Jurkat, Clone E6-1 (cell line): ENCODE measurements at places on chromosomes 5 and 9.

GRCh38 chr9:1870915-1871314 is 144.2 kb upstream of the SMARCA2 start:
- DNase-seq: no peak

GRCh38 chr5:116651653-116652052 is 77.0 kb upstream of the SEMA6A start:
- DNase-seq: no peak

DNA sequence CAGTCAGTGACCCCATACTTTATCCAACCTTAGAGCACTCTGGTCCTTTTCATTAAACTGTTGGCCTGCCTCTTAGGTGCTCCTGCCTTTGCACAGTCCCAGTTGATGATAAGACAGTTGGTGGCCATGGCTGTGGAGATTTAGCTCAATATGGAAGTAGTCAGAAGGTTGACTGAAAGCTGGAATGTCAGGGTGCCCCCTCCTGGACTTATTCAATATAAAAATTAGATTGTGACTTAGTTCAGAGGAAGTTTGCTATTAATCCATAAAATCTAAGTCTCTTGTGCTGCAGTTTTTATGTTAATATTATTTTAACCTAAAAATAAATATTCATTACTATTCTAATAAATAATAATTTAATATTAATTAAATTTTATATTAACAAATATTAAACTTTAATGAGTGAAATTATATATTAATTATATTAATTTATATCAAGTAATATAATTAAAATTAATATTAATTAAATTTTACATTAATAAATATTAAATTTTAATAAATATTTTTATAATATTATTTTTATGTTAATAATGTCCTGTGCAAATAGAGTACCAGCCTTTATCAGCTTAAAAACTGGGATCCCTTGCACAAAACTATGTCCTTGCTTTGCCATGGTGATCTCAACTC is 77.7 kb upstream of the ADAMTSL1 start:
- no peak for DNase-seq

- DNase-seq: no peak
Observed at GRCh38 chr9:129569502-129570449, 51.1 kb downstream of the C9orf50 start.

GRCh38 chr9:109793921-109794320 is 13.9 kb downstream of the PALM2AKAP2 start:
- DNase-seq: no peak

GRCh38 chr9:134735441-134736175 is 94.0 kb downstream of the COL5A1 start:
- no peak for DNase-seq

DNA sequence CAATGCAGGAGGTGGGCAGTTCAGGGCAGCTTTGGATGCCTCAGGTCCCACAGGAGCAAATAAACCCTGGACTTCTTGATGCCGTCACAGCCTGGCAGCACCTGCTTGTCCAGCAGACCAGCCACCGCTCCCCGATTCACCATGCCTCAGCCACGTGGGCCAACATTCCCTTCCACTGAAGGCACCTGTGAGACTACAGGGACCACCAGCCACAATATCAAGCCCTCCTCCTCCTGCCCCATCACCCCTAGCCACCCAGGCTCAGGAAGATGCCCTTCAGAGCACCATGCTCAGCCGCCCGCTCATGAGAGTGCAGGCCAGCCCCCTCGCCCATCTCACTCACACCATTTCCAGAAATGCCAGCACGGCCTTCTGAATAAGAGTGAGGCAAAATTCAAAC is 234.7 kb downstream of the SYK start:
- DNase-seq: no peak

DNA sequence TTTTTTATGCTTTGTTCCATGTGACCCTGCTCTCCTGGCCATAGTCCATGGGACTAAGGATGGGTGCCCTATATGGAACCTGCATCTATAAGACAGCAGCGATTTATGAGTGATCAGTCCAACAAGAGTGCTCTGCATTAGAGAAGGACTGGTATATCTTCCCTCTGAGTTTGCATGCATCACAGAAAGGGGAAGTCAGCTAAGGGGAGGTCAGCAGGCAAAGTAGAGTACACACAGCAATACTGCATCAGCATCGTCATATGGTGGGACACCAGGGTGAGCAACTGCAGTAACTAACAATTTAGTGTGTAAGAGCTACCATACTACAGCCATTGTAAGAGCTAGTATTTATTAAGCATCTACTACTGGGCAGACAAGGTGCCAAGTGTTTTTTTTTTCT is 311.3 kb downstream of the NDUFS4 start:
- no peak for DNase-seq

GRCh38 chr9:8732367-8733075 is 932.9 kb upstream of the DMAC1 start:
- DNase-seq: no peak

GRCh38 chr9:137521405-137521985 is 28.7 kb downstream of the PNPLA7 start:
- no peak for DNase-seq

- no peak for DNase-seq
Observed at GRCh38 chr5:16894236-16895057, 41.6 kb downstream of the MYO10 start.

- no peak for DNase-seq
Observed at GRCh38 chr5:16539169-16539666, 73.6 kb upstream of the ZNF622 start.

- peak; percentile 8 for DNase-seq
Observed at GRCh38 chr5:111299067-111299481, 74.9 kb downstream of the CAMK4 start.

DNA sequence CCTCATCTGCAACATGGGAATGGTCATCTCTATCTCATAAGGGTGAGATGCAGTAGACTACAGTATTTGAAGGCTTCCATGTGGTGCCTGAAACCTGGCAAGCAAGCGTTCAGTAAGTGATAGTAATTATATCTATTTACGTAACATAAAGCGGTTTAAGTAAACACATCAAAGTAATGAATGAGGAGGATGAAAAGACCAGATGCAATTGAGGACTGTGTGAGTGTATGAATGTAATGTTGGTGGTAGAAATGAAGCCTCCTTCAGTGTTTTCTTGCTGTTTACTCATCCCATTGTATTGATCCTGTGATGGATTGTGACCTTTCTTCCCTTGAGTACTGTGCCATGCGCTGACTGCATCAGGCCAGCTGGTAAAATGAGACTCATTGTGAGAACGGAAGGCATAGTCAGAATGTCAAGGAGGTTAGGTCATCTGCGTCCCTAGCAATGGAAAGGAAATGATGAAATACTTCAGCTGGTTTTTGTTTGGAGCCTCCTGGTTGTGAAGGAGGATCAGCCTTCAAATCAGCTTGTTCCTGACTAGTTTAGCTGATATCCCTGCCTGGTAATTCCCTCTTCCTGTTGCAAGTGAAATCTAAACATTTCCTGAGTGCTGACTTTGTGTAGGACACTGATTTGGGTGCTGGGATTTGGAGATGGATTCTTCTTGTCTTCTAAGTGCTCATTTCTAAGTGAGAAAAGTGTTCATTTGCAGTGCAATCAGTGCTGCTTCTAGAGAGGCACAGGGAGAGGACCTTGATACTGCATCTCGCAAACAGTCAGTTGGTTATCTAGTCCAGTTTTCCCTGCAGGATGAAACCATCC is 35.6 kb downstream of the TNFSF8 start:
- peak; percentile 55 for DNase-seq

DNA sequence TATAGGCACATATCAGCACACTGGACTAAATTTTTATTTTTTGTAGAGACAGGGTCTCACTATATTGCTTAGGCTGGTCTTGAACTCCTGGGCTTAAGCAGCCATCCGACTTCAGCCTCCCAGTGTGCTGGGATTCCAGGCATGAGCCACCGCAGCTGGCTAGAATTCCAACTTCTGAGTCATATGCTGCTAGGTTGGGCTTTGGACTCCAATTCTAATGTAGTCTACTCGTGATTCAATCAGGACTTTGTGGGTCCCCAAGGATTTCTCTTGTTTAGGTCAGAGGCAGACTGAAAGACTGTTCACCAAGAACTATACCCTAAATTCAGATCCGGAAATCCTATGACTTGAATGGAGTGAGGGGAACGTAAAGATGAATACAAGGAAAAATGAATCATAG is 68.2 kb upstream of the CHD1 start:
- DNase-seq: no peak
